ENCODE measurements at places on chromosomes 6 and 20.

DNA sequence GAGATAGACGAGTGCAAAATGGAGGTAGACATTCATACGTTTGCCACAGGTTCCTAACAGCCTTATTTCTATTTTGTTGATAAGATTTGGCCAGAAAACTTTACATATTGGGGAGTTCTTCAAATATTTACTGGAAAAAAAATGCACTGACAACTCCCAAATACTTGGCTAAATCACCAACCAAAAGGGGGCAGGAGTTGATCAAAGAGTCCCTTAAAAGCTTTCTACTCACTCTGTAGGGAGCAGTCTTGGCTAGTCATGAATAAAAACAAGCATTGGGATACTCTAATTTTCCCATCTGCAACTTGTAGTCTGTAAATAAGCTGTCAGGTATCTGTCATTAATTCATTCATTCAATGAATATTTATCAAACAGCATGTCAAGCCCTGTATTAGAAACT lies 18.4 kb downstream of the TENT5A start:
- DNase-seq, result no peak

DNA sequence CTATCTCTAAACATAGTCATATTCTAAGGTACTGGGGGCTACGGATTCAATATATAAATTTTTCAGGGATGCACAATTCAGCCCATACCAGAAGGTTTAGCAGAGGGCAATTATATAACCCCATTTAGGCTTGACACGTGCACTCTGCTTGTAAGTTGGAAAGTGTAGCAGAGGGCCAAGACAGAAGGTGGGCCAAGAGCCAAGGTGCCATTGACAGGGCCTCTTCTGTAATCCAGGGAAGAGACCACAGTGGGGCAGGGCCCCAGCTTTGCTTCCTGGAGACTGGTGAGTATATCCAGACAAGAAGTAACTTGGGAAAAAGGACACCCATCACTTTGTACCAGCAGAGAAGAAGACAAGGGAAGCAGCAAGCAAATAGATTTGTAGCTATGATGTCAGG lies 672.4 kb upstream of the MARCKS start:
- no peak for DNase-seq

DNA sequence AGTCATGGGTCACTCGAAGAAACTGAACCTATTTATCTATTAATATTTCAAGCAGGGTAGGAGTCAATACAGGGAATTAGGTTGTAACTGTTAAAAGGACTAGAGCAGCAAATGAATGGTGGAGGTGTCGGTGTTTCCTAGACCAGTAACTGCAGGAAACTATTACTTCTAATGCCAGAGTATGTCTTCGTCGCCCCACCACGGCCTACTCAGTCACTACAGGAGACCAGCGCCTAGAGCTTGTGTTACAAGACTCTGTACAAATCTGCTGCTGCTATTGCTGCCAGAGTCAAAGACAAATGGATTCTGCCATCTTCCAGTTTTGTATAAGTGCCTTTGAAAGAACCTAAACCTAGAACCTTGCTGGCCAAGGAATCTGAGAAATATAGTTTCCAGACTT lies 343.9 kb downstream of the SOX4 start:
- no peak for DNase-seq

DNA sequence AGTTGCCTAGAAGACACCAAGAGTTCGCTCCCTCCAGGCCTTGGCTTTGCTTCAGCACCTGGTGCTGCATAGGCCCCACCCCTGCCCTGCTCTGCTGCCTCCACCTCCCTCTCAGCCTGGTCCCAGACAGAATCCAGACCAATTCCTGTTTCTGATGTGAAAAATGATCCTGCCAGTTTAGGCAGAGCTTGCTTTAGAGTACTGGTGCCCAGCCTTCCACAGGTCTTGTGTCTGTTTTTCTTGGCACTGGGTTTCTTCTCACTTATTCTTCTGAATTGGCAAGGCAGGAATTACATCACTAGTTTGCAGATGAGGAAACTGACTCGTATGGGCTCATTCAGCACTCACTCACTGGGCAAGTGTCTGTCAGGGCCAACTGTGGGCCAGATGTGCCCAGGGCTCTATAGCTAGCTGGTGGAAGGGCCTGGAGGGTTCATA lies 53.0 kb downstream of the HLA-A start:
- DNase-seq, result no peak

DNA sequence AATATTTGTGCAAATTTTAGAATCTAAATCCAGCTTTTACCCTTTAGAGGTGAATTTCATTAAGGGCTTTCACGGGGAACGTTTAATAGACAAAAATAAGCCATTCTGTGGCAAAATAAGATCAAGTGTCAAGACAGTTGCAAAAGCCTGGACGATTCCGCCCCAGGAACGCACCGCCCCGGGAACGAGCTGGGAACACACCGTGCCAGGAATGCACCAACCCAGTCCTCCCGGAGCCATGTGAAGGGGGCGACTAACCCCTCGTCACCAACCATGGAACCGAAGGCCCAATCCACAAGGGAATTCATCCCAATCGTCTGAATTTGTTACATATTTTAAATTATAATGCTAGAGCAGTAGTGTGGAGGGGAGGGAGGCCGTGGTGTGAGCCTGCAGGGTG lies 20.8 kb upstream of the TCFL5 start:
- DNase-seq, result no peak

GRCh38 chr6:3176562-3177355 lies 19.4 kb upstream of the TUBB2A start:
- peak; percentile 58 for DNase-seq

- no peak for DNase-seq
These were observed 116.5 kb upstream of the F13A1 start for GRCh38 chr6:6436946-6437345.

DNA sequence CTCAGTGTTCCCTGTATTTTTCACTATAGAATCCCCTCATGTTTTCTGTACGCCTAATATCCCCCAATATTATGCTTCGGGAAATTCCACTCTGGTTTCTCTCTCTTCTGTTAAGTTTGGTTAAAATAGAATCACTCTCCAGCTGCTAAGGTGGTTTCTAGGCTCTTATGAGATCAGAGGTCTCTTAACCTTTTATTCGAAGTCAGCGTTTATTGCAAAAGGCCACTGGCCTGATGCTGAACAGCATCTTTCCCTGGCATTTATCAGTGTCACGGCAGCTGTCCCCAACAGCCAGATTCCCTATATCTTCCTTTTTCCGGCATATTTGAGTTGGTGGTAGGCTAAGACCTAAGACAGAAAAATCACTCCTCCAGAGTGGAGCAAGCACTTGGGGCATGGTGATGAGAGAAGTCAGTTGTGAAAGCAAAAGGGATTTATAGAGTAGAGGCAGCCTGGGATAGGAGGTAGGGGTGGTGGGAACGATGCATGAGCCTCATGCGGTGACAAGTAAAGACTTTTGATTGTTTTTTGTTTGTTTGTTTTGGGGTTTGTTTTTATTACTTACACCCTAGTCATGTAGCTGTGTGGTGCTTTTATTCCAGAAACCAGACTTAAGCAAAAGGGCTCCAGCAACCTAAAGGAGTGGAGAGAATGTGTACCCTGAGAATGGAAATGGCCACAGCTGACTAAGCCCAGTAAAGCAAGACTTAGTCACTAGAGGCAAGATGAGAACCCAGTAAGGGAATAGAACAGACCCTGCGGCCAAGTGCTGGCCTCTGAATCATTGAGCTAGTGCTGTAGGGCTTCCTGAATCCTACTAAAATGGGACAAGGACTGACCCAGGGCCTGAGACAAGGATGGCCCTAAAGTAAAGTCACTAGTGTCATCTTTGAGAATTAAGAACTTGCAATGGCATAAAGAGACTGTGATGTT lies 233.0 kb upstream of the PRND start:
- no peak for DNase-seq

DNA sequence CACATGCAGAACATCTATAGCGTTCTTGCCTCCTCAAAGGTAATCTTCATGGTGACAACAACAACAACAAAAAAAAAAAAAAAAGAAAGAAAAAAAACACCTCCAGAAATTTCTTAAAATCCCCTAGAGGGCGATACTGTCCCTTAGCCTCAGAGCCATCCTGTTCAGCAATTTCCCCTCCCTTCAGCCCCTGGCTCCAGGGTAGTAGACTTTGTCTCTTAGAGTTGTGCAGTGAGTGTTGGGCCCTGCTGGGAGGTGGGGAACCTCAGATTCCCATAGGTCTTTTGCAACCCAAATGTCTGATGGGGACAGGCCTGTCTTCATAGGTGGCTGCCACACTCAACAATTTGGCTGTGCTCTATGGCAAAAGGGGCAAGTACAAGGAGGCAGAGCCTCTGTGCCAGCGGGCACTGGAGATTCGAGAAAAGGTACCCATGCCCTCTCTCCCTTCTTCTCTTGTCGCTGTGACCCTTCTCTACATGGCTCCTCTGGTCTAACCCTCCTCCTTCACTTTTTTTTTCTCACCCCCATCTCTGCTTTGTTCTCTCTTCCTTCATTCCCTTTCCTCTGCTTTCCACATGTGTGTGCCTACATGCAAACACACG lies 6.0 kb upstream of the PTK7 start:
- DNase-seq, result no peak

GRCh38 chr6:157513619-157514485 lies 132.9 kb downstream of the ZDHHC14 start:
- DNase-seq, result no peak
